Osteoblast (primary cell): ENCODE measurements at places on chromosomes 12 and 14. TPM values are rescaled to one million over a fixed set of nuclear protein-coding genes. Genes with fewer than 3 reads are reported as not detected.

Gene GPR84
- total RNA-seq, result 0.36 TPM in 1 of 2 replicates, not detected in the other

Gene RFX4
- total RNA-seq, result not detected in 2 replicates

GRCh38 chr12:65858831-65859230 lies 34.5 kb downstream of the HMGA2 start:
- H3K27ac ChIP-seq, result peak overlapping the region; percentile 77
- peaks cover 84% of the 10 kb centered on the region for H3K36me3 ChIP-seq
- DNase-seq, result peak; percentile 58

DNA sequence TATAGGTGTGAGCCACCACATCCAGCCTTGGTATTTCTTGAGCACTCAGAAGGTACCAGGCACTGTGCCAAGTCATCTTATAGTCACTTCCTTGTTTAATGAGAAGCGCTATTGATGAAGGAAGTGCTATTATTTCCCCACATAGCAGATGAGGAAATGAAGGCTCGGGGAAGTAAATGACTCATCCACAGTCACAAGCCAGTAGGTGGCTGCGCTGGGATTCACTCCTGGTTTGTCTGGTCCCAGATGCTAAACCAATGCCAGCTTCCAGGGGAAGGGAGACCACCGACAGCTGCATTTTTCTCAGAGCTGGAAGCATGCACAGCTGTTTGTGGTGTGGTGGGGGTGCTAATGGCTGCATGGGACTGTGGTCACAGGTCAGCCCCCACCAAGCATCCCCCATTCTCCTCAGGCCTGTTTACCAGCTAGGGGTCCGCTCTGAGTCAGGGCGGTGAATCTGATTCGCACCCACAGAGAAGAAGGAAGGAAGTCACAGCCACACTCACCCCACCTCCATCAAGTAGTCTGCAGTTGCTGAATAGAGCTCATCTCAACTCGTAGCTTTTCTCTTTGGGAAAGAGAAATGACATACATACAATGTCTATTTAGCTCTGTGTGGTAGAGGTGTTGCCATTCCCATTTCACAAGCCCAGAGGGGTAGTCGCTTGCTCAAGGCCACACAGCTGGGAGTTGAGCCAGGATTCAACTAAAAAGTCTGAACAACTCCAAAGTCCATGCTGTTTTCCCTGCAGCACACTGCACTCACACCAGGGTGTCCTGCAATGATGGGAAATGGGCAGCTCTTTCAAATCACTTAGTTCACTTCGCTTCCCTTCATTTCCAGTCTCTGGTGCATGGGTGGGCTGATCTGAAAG lies 6.3 kb upstream of the LTBP2 start:
- no peaks in the 10 kb centered on the region for H3K36me3 ChIP-seq
- DNase-seq, result peak; percentile 47
- peak overlapping the region; percentile 83 for H3K27ac ChIP-seq
- H3K4me1 ChIP-seq, result peaks cover 82% of the 10 kb centered on the region
- no peak overlapping the region for H3K4me3 ChIP-seq
- no peaks in the 10 kb centered on the region for H3K27me3 ChIP-seq

GRCh38 chr12:64054079-64054520 lies 168.0 kb downstream of the KICS2 start:
- H3K27ac ChIP-seq, result no peak overlapping the region
- no peak for DNase-seq
- no peaks in the 10 kb centered on the region for H3K36me3 ChIP-seq
- H3K4me1 ChIP-seq, result peaks cover 4% of the 10 kb centered on the region
- no peak overlapping the region for H3K4me3 ChIP-seq
